Astrocyte of the spinal cord (primary cell): ENCODE measurements at places on chromosomes 7 and 10.
A peak's percentile ranks its signal among the peaks of the same experiment; 100 is the strongest.

- no peak for DNase-seq
Observed at GRCh38 chr10:9579110-9579705, 1438.5 kb upstream of the CELF2 start.

DNA sequence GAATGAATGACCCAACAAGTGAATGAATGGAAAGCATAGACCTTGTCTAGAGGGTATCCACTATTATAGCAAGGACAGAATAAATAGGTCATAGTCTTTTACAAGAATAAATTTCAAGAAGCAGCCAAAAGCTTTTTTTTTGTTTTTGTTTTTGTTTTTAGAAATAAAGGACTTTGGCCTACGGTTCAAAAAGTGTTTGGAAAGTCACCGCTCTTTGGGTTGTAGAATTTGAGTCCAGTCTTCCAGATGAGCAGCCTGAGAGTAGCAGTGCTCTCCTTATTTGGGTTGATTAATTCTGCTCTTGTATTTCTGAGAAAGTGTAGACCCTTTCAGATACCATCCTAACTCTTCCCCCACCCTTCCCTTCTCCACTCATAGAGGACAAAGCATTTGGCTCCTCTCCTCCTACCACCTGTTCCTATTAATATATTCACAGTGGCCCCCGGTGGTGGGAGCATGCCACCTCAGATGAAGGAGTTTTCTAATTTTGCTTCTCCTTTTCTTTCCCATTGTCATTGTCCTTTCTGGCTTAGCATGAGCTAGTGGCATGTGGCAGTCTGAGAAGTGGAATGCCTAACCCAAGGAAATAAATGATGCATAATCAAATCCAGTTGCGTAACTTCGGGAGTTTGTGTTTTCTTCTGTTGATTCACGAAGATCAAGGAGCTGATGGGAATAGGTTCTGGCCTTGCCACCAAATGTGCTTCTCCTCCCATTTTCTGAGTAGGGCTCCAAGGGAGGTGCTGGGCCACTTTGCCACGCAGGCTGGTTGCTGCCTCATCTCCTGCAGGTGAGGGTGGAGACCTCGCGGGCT is 114.7 kb downstream of the CHN2 start:
- DNase-seq: no peak

DNA sequence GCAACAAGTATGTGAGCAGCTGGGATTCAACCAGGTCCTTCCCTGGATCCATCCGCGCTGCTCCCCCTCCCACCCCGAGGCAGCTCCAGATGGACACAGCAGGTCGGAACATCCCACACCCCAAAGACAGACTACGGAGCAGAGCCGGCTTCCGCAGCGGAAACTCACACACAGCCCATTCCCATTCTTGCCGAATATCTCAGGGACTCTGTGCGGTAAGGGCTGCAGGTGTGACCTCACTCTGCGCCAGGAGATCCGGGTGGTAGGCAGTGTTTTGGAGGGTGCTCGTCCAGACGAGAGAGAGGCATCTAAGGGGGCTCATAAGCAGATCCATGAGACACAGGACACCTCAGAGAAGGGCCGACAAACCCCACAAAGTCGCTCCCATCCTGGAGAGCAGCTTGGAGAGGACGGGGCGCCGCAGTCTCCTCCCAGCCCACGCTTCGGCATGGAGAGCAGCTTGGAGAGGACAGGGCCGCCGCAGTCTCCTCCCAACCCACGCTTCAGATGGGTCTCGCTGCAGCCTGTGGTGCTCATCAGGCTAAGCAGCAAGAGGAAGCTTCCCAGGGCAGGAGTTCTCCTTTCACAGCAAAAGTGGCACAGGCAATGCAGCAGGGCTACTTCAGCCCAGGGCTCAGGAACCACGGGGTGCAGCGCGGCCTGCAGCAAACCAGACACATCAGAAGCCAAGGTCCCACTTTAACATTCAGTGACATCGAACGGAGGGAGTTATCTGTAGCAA is 179.9 kb downstream of the DIP2C start:
- DNase-seq: no peak

DNA sequence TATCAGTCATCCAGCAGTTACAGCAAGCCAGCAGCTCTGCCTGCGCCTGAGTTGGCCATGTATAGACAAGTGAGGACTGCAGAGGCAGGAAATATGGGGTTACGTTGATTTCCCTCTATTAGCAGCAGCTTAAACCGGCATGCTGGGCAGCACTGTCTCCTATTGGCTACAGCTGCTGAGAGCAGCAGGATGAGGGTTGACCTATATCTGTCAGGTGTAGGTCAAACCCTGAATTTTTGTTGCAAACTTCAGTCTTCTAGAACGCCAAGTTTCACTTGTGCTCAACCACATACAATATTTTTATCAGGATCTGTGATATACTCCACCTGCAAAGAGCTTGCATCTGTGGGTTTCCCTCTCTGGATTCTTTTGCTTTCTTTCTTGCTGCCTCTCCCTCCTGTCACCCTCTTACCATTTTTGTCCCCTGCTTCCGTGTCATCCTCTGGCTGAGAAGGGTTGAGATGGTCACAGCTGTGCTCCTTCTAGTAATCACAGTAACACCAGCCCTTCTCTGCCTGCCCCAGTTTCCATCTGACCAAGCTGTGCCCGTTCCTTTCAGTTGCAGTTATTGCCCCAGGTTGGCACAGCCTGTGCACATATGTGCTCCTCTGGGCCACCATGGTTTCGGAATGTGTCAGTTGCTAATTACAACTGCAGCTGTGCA is 23.8 kb upstream of the GLCCI1 start:
- DNase-seq: no peak

- peak; percentile 77 for DNase-seq
Observed at GRCh38 chr10:100878291-100878910, 34.4 kb upstream of the SLF2 start.

DNA sequence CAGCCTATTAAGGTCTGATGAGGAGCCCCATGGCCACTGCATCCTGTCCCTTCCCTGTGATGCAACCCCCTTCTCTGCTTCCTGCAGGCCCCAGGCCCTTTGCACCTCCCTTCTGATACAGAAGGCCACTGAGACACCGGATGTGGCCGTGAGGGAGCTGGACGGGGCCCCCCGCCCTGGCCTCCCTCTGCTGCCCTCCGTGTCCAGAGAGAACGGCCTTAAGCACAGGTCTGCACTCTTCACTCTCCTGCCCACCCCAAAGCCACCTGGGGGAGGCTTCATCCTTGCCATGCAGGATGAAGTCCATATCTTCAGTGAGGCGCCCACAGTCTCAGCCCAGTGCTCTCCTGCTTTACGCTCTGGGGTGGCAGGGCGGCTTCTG is 86.9 kb upstream of the GNA12 start:
- no peak for DNase-seq

DNA sequence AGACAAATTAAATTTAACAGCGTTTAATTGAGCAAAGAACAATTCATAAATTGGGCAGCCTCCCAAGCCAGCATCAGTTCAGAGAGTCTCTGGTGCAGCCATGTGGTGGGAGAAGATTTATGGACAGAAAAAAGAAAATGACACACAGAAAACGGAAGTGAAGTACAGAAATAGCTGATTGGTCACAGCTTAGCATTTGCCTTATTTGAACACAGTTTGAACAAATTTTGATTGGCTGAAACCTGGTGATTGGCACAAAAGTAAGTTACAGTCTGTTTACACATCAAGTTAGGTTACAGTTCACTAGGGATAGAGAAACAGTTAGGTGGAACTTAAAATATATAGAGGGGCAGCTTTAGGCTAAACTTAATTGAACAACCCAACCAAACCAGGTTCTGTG is 720.1 kb downstream of the TYW1 start:
- DNase-seq: no peak

DNA sequence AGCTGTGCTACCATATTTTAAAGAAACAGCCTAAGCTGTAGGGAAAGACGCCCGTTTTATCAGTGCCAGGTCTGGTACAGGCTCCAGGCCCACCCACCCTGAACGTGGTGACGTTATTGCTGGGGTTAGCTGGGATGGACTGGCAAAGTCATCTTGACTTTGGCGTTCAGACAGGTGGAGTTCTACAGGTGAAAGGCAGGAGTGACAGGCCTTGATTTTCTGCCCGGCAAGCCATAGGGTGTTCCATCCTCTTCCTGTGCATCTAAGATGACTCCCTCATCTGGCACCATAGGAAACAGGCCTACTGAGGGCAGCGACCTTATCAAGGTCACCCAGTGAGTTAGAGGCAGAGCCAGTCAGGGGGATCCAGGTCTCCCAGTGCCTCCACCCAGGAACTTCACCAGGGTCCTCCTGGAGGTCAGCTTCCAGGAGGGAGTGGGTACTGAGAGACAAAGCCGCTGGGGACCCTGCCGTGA is 41.6 kb downstream of the HK1 start:
- DNase-seq: no peak
